ENCODE measurements at places on chromosomes 11 and 22.
A peak's percentile ranks its signal among the peaks of the same experiment; 100 is the strongest.

GRCh38 chr11:56885177-56885576 lies 103.5 kb upstream of the OR5AK2 start:
- no peak for DNase-seq

- peak; percentile 39 for DNase-seq
These were observed 1.5 kb upstream of the SREBF2 start for GRCh38 chr22:41831383-41831782.

GRCh38 chr11:1077033-1077416 lies 2.4 kb downstream of the MUC2 start:
- DNase-seq: no peak

- DNase-seq: peak; percentile 91
These were observed 66.7 kb downstream of the SYN3 start for GRCh38 chr22:32991353-32992101.

- peak; percentile 48 for DNase-seq
These were observed at the start of gene SEZ6L for GRCh38 chr22:26169315-26170111. Gene SEZ6L (plus strand): TSS chr22:26169462. CDS start chr22:26169670, 208 bp downstream.

- DNase-seq: peak; percentile 88
These were observed 570.3 kb downstream of the OPCML start for GRCh38 chr11:132962041-132962440.

- DNase-seq: peak; percentile 22
These were observed 38.4 kb upstream of the A4GALT start for GRCh38 chr22:42758931-42759629.

DNA sequence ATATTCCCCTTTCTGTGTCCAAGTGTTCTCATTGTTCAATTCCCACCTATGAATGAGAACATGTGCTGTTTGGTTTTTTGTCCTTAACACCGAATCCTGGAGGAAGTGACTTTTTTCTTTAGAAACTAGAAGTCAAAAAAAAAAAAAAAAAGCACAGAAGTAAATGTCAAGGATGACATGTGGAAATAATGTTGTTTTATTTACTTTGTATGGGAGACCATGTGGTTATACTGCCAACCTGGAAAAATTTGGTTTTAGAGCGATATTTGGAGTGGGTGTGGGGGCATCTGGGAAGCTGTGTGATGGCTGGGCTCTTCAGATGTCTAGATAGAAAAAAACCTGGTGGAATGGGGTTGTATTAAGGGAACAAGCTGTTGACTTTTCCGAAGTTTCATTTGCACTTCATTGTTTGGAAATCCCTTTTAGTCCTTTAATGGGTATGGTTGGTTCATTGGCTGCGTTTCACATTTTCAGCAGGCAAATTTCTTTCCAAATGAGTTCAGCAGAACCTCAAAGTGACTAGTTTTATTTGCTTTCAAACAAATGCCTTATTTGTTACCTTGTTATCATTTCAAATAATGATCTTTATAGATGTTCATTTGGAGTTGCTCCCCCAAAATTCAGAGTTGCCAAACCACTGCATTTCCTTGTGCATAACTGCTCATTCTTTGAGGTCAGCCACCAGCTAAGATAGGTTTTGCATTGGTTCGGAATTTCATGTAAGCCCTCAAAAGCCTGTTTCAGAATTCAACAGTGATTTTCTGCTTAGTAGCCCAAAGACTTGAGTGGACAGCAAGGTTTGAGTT lies 508.2 kb downstream of the METTL15 start:
- no peak for DNase-seq

- DNase-seq: no peak
These were observed 78.2 kb downstream of the FAM76B start for GRCh38 chr11:95711162-95711944.

DNA sequence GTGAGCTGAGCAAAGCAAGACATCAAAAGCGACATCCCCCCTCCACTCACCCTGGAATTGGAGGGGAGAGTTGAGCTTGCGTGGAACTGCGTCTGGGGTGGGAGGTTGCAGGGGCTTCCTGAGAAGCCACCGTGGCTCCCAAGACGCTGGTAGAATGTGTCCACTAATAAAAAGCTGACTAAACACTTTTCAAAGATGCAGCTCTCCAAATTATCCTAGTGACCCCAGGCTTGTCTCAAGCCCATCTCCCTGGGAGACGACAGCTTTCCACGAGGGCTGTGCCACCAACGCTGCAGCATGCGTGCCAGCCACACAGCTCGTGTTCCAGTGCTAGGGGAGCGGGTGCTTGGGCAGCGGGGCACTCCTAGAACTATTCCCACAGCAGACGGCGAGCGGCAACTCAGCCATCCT lies 6.3 kb upstream of the GAL start:
- no peak for DNase-seq

DNA sequence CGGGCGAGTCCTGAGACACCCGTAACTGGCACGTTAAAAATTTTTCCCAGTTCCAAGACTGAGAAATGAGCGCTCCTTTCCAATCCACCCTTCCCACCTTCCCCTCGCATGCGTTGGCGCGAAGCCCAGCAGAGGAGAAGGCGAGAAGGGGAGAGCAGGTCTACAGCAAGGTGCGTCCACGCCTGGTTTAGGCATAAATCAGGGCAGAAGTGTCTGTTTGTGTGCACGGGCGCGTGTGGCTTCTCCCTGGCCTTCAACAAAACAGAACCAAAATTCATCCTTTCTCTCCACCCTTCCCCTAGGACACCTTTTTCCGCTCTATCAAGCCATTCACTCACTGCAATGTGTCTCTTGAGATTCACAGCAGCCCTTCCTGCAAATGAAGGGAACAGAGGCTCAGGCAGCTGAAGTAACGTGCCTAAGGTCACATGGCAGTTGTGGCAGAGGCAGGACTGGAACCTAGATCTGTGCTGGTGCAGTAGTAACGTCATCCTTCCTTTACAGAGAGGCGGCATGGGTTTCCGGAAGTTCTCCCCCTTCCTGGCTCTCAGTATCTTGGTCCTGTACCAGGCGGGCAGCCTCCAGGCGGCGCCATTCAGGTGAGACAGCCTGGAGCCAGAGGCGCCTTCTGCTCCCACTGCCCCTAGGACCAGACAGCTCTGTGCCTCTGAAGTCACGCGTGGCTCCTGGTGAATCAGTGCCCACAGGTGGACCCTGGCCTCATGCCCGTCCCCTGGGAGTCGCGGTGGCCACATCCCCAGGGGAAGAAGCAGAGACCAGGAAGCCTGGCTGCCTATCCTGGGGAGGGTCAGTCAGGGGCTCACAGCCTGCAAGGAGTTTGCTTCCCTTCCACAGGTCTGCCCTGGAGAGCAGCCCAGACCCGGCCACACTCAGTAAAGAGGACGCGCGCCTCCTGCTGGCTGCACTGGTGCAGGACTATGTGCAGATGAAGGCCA lies 1.1 kb downstream of the CALCB start:
- peak; percentile 80 for DNase-seq

DNA sequence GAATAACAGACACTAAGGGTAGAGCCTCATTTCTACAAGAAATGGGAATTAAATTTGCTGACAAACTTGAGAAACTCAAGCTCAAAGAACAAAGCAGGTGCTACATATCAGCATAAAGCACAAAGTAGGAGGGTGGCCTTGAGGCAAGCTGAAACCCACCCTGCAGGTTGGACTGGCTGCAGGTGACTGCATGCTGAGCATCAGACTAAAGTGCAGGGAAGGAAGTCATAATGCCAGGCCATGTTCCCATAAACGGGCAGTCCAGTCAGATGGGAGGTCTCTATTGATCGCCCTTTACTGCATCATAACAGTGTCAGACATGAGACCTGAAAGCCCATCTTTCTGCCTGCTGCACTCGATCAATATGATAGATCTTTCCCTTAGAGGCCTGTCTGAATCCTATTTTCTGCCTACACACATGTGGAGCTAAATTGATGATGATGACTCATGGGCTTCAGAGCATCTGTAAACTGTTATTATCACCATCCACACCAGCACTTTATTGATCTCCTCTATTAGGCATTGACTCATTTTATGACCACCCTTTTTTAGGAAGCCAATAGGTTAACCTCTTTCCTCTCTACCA lies 224.5 kb upstream of the DDI1 start:
- no peak for DNase-seq

GRCh38 chr22:42519525-42520401 lies at the start of gene RRP7A:
Gene RRP7A (minus strand): TSS chr22:42519796. CDS start chr22:42519786, 10 bp downstream.
- DNase-seq: peak; percentile 90

DNA sequence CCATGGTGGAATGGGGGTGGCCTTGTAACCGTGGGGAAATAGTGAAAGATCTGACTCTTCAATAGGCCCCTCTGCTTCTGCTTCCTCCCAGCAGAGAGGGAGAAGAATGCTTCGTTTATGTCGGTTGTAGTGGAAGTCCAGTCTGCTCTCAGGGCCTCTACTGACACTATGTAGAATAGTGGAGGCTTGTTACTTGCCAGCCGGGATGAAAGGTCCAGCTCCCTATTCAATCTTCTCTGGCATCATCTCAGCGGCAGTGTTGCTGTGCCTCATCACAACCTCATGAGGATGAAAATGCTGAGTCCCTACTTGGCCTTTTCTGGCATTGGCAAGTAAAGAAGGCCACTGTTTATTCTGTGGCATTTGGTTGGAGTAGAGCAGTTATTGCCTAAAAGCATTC lies 820.9 kb upstream of the TENM4 start:
- DNase-seq: no peak

- no peak for DNase-seq
These were observed 503.8 kb upstream of the CCDC179 start for GRCh38 chr11:23364076-23364475.

GRCh38 chr11:35725885-35726284 lies 63.3 kb downstream of the TRIM44 start:
- DNase-seq: no peak

DNA sequence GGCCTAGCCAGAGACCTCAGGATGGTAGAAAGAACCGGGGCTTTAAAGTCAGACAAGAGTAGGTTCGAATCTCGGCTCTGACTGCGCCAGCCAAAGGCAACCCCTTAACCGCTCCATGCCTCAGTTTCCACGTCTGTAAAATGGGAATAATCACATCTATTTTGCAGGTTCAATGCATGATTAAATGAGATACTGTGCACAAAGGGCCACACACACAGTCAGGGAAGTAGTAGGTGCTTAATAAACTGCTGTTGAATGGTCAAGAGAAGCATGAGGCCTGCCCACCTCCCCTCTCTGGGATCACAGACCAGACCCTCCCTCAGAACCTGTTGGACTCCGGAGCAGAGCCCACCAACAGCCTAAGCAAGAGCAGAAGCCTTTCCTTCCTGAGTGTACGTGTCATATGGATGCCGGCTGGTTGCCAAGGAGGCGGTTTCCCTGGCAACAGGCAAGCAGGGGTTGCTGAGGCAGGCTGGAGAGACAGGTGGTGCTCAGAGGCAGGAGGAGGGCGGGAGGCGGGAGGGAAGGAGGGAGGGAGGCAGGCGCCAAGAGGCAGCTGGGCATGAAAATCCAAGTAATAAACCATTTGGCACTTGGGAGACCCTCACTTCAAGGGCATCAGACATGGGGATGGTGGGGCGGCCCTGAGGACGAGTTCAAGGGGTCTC lies 43.9 kb downstream of the NFAM1 start:
- no peak for DNase-seq

GRCh38 chr11:46330563-46331281 lies 16.5 kb upstream of the DGKZ start:
- no peak for DNase-seq

DNA sequence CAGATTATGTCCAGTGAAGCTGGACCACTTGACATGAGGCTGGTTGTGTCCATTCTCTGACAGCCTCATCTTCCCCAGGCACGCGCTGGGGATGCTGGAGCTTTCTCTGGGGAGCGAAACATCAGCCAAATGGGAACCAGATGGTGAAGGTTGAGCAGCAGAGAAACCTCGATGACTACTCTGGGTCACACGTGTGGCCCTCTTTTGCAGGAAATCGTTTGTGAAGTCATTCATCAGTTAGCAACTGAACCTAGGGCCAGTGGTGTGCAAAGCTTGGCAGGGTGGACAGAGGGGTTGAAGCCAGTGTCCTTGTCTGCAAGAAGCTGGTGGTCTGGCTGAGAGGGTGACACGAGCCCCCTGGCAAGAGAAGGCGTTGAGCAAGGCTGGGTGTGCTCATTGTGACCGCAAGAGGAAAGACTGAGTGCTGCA lies 109.8 kb downstream of the ZBTB16 start:
- no peak for DNase-seq

DNA sequence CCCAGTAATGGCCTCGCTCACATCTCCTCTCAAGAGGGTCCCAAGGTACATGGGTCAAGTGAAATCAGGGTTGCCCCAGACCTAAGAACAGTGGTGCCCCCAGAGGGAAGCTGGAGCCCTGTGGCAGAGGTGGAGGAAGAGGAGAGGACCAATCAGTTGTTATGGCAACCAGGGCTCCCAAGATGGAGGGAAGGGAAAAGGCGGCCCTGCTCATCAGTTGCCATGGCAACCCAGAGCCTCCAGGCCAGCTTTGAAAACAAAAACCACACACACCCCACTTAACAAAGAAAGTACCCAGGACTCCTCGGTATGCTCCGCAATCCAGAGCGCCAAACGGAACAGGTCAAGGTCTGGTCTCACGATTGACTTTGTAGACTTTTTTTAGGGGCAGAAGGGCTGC lies 53.5 kb upstream of the SLC35C1 start:
- no peak for DNase-seq

DNA sequence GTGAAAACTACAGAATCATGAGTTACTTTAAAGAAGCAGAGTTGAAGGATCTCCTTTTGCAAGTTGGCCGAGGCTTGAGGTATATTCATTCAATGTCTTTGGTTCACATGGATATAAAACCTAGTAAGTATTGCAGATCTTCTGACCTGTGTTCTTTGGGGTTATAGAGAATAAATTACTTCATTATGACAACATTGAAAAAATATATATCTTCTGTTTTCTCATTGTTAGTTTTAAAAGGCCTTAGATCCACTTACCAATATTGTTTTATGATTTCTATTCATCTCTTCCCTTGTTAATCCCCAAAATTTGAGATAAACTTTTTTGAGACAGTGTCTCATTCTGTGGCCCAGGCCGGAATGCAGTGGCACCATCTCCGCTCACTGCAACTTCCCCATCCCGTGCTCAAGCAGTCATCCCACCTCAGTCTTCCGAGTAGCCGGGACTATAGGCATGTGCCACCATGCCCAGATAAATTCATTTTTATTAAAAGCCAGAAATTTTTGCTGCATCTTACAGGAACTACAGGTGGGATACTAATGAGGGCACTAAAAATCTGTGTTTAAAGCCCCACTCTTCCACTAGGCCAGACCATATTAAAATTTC lies 8.2 kb downstream of the WEE1 start:
- DNase-seq: no peak

GRCh38 chr11:1835671-1836010 lies 851 bp downstream of the SYT8 start:
- no peak for DNase-seq

- DNase-seq: no peak
These were observed 16.9 kb downstream of the CLMP start for GRCh38 chr11:123178186-123178585.

DNA sequence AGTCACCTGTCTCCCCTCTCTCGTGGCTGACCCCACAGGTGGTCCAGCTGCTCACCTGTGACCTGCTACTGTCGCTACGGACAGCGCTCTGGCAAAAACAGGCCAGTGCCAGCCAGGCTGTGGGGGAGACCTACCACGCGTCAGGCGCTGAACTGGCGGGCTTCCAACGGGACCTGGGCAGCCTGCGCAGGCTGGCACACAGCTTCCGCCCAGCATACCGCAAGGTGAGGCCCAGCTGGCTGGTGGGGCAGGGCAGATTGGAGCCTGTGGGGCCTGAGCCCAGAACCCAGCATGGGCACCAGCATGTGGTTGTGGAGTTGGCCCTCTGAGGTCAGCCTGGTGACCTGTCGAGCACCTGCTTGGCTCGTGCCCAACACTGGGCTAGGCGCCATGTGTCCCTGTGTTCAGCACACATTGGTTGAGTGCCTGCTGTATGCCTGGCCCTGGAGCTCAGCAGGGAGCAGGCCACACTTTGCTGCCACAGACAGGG lies 11.9 kb downstream of the SHISA8 start:
- no peak for DNase-seq
